ENCODE measurements at places on chromosomes 11 and 22.

GRCh38 chr11:129451524-129451923 is 75.9 kb downstream of the BARX2 start:
- no peak for DNase-seq

- no peak for DNase-seq
These were observed 437.8 kb upstream of the CCDC90B start for GRCh38 chr11:83723999-83724398.

DNA sequence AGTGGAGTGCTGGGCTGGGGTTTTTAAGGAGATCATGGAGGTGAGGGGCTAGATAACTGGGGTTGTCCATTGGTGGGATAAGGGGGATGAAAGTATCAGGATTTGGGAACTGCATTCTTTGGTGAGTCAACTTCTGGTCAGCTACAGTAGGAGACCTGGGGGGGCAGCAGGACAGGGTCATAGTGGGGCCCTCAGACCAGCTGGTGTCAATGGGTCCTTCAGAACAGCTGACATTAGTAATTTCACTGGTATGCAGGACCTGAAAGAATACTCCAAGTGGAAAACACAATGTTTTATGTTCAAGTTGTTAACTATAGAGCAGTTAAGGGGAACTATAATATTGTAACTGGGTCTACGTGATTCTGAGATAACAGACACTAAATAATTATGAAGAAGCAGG is 2.8 kb upstream of the TTC12 start:
- no peak for DNase-seq

GRCh38 chr11:130582981-130583380 is 134.5 kb downstream of the ADAMTS15 start:
- DNase-seq = no peak

- DNase-seq = no peak
These were observed 107.6 kb downstream of the ABTB2 start for GRCh38 chr11:34250211-34250610.

DNA sequence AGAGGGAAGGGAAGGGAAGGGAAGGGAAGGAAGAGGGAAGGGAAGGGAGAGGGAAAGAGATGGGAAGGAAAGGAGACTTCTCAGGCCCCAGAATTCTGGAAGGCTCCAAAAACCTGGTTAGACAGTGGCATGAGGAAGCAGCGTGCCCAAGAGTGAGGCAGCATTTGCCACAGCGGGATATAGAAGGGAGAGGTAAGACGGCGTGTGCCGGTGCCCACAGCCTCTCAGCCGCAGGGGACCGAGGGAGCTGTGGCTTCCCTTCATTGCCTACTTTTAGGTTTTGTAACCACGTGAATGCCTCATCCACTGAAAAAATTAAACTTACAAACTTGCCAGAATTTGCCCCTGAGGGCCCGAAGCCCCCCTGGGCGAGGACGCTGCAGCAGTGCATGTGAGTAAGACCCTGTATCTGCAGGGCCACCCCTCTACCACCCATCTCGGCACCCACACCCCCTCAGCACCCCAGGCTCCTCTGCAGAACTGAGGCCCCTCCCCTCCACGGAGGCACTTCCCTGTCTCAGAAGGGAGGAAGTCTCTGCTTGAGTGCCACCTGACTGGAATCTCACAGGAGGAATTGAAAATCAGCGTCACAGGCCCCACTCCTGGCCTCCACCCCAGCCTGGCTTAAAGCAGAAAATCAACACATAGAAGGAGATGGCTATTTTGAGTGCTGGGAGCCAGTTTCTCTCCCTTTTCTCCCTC is 58.1 kb downstream of the LINC01488 start:
- no peak for DNase-seq

DNA sequence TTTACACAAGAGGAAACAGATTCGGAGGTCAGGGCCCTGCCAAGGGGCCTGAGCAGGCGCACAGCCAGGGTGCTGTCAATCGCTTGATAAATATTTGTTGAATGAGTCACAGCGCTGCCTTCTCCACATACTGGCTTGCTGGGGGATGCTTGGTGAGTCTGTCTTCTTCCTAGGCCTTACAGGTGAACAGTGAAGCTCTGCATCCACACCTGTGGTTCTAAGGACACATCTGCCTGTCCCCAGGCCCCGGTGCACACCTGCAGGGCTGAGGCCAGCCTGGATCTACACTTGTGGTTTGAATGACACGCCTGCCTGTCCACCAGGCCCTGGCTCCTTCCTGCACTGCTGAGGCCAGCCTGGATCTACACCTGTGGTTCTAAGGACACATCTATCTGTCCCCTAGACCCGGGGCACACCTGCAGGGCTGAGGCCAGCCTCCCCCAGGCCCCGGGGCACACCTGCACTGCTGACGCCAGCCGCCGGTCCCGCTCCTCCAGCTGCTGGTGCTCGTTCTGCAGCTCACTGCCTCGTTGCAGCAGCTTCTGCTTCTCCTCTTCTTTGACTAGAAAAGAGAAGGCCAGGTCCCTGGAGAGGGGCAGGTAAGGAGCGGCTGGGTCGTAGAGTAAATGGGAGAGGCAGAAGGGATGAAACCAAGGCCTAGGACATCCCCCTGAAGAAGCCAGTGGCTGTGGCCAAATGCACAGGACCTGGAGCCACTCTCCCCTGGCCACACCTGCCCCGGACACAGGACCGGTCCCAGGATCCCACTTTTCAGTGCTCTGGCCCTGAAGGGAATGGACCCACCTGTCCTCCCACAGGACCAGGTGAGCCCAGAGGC is 124.6 kb downstream of the PHF21B start:
- DNase-seq = no peak

DNA sequence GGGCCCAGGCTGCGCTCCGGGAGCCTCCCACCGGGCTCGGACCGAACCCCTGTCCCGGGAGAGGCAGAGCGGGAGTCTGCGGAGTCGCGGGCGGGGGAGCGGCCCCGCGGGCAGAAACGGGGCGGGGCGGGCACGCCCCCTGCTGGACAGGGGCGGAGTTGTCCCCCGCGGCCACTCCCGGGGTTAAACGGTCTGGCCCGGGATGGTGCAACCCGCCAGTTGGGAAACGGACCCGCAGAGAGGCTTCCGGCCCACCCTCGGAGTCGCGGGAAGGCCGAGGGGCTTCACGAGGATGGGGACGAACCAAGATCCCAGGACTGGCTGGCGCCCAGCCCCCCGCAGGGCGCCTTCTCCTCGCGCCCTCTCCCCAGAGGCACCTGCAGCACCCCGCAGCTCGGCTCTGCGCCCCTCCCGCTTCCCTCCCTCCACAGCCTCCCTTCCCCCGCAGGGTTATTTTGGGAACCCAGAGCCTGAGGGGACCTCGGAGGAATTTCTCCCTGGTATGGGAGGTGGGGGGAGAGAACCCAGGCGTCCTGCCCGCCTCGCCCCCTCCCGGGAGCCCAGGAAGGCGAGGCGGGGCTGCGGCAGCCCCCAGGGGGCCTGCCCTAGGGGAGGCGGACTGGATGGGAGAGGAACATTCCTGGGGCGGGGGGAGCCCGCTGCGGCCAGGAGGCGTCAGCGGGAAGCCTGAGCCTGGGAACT is 902 bp downstream of the RASGRP2 start:
- peak; percentile 80 for DNase-seq

GRCh38 chr22:39655004-39655579 is 84.5 kb downstream of the CACNA1I start:
- no peak for DNase-seq

- DNase-seq = no peak
These were observed 43.7 kb upstream of the TOP3B start for GRCh38 chr22:22026157-22026831.

GRCh38 chr22:44845796-44846720 is 93.7 kb downstream of the ARHGAP8 start:
- no peak for DNase-seq

- no peak for DNase-seq
These were observed 266.9 kb upstream of the NARS2 start for GRCh38 chr11:78841456-78842060.

Measured in T-helper 17 cell (primary cell).